ENCODE measurements at places on chromosomes 3 and 15.
A peak's percentile ranks its signal among the peaks of the same experiment; 100 is the strongest.

DNA sequence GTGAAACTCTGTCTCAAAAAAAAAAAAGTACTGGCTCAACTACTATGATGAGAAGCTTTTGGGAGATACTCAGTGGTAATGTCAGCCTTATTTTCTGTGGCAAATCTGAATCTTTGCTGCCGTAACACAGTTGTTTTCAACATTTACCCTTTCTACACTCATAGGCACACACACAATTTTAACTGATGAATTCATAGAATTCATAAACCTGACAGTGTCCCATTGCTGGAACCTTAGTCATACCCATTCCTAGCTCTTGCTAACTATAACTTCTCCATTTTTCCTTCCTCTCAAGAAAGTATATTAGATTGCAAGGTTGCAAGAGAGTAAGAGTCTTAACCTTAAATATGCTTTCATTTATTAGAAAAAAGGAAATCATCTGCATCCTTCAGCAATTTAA, 496.6 kb downstream of the FHIT start:
- peak; percentile 57 for DNase-seq

- no peak for DNase-seq
These were observed 930.6 kb upstream of the SEMA6D start for GRCh38 chr15:46786590-46787285.

GRCh38 chr3:113136071-113136470, 75.3 kb upstream of the BOC start:
- DNase-seq, result peak; percentile 68

DNA sequence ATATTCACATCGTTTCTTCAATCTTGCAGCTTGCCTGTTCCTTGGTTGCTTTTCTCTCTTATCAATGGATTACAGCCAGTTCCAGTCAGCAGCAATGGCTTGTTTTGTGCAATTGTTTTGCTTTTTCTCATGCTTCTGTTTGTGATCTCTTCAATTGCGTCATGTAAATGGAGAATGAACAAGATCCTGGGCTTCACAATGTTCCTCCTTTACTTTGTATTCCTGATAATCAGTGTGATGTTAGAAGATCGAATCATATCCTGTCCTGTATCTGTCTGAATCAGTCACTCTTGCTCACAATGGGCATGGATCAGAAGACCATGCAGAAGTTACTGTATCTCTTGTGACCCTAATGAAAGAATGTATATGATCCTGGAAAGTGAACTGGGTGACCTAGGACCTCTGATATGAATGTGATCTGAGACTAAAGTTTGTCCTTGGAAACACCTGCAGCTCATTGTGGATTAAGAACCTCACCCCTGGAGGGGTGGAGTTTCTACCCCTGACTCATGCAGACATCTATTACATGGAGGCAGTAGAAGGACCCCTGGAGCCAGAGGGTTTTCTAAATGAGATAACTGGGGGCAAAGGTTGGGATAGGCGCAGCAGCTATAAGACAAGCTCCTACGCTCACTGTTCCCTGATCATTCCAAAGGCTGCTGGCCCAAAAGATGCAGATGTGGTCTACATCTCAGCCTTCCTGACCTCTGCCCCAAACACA, 32.2 kb downstream of the SLC24A1 start:
- DNase-seq, result peak; percentile 28

DNA sequence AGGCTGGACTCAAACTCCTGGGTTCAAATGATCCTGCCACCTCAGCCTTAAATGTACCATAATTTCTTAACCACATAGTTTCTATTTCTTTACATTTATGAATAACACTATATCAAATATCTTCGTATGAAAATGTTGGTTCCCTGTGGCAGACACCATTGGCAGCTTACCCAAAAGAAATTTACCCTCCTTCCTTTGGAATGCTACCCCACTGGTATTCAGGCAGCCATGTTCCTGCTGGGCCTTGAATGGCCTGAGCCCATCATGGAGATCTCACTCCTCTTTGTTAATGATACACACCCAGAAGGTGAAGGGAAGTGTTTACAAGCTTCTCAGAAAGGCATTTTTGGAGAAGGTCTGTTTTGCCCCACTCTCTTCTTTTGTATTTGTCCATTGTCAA, 94.3 kb upstream of the RNF7 start:
- no peak for DNase-seq

GRCh38 chr15:70165716-70166284, 68.1 kb upstream of the TLE3 start:
- DNase-seq, result peak; percentile 30

DNA sequence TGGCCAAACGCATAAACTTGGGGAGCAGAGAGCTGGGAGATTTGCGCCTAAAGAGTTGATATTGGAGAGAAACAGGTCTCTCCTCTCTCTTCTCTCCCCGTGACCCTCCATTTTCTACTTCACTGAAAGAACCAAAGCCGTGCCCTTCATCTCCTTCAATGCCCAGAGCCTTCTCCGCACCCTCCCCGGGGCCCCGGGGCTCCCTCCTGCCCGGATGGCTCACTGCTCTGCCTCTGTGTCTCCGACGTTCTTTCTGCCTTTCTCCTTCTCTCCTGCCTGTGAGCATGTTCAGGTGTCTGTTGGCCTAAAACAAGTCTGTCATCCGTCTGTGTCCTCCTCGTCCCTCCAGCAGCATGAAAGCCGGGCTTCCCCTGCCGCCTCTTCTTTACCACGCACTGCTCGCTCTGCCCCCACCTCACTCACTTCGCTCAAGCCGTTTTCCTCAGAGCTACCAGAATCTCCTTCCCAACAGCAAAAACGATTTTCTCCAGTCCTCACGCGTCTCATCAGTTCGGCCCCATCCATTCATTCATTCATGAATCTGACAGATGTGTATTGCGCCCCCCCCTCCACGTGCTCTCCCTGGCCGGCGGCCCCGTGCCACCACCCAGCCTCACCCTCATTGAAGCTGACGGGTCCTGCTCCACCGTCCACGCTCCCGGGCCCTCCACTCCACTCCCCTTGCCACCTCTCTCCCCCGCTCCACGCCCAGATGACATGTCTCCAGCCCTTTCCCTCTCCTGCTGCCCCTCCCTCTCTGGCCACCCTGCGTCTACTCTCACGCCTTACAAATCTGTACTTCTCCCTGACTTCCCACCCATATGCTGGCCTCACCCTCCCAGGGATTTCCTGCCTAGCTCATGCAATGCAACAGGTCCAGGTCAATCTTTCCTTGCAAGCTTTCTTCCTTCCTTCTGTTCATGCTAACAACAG, 10.2 kb downstream of the MUC4 start:
- DNase-seq, result no peak

GRCh38 chr15:70932397-70932796, 39.8 kb downstream of the LRRC49 start:
- no peak for DNase-seq

GRCh38 chr15:74620636-74621545, 5.3 kb downstream of the CLK3 start:
- peak; percentile 85 for DNase-seq

DNA sequence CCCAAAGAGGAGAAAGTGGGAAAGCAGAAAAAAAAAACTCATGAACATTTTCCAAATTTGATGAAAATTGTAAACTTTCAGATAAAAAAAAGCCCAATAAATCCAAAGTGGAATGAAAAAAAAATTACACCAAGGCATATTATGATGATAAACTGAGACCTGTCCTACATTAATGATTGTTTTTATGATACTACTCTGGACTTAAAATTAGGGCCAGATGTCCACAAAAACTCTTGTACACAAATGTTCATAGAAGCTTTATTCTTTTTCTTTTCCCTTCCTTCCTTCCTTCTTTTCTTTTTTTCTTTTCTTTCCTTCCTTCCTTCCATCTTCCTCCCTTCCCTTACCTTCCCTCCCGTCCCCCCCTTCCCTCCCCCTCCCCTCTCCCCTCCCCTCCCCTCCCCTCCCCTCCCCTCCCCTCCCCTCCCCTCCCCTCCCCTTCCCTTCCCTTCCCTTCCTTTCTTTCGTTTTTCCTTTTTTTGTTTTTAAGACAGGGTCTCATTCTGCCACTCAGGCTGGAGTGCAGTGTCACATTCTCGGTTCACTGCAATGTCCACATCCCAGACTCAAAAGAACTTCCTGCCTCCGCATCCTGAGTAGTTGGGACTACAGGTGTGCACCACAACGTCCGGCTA, 243.9 kb downstream of the MEIS2 start:
- no peak for DNase-seq

GRCh38 chr3:188185717-188186251, 31.8 kb downstream of the LPP start:
- no peak for DNase-seq

GRCh38 chr3:148914936-148915690, 50.0 kb downstream of the CPA3 start:
- DNase-seq, result no peak

- no peak for DNase-seq
These were observed 12.5 kb downstream of the STOML1 start for GRCh38 chr15:73979636-73980035.

GRCh38 chr3:155281912-155282311, 11.6 kb downstream of the STRIT1 start:
- DNase-seq, result peak; percentile 31

DNA sequence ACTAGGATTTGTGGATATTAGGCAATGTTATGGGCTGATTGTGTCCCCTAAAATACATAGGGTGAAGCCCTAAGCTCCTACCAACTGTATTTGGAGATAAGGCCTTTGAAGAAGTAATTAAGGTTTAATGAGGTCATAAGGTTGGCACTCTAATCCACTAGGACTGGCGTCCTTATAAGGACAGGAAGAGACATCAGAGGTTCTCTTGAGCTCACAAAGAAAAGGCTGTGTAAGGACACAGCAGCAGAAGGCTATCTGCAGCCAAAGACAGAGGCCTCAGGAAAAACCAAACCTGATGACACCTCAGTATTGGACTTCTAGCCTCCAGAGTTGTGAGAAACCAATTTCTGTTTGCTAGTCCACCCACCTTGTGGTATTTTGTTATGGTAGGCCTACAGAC, 416.7 kb downstream of the ZBTB20 start:
- DNase-seq, result no peak

- DNase-seq, result no peak
These were observed 560.8 kb upstream of the RGMA start for GRCh38 chr15:93649691-93650235.

DNA sequence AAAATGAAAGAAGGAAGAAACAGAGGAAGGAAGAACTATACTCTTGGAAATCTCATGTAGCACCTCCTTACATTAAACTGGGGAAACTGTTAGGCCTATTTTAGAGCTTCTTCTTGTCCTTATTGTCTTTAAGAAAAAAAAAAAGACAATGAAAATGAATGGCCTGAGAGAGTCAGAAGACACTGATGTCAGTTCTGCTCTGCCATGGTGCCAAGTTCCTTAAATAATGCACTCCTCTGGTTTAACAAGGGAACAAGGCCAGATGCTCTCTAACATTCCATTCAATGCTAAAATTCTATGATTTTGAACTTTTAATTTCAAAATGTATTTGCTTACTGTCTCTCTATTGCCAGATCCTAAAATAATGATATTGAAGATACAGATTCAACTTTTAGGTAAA, 4.4 kb upstream of the MBNL1 start:
- peak; percentile 28 for DNase-seq

- DNase-seq, result peak; percentile 6
These were observed 13.0 kb downstream of the CERS3 start for GRCh38 chr15:100515758-100516157.

- DNase-seq, result no peak
These were observed 50.6 kb downstream of the KY start for GRCh38 chr3:134600206-134600605.

- no peak for DNase-seq
These were observed 109.0 kb downstream of the ADAMTS9 start for GRCh38 chr3:64578797-64579196.

- no peak for DNase-seq
These were observed 20.5 kb downstream of the TIGIT start for GRCh38 chr3:114314282-114314681.

- DNase-seq, result no peak
These were observed 33.8 kb upstream of the IP6K2 start for GRCh38 chr3:48750856-48751255.

GRCh38 chr3:23994244-23994569, 49.1 kb downstream of the NR1D2 start:
- no peak for DNase-seq

- no peak for DNase-seq
These were observed 275.0 kb downstream of the XXYLT1 start for GRCh38 chr3:194995922-194996321.

GRCh38 chr3:134328147-134328591, 46.1 kb downstream of the AMOTL2 start:
- peak; percentile 93 for DNase-seq

GRCh38 chr15:99441871-99442251, 123.9 kb upstream of the MEF2A start:
- DNase-seq, result no peak

GRCh38 chr3:32406486-32407408, 15.1 kb downstream of the CMTM7 start:
- DNase-seq, result no peak

- no peak for DNase-seq
These were observed 1010.0 kb downstream of the SQOR start for GRCh38 chr15:46644501-46645481.

DNA sequence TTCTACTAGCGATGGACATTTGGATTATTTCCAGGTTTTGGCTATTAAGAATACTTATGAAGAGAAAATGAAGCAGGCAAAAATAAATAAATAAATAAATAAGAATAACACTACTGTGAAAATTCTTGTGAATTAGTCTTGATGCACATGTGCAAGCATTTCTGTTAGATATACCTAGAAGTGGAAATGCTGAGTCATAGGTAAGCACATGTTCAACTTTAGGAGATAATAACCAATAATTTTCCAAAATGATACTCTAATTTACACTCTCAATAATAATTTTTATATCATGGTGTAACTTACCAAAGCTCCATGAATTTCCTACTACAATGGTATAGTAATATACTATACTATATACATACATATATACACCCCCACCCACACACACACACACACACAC, 23.4 kb downstream of the EMC4 start:
- DNase-seq, result peak; percentile 21

GRCh38 chr3:110318108-110318507, 753.5 kb upstream of the NECTIN3 start:
- DNase-seq, result peak; percentile 21

DNA sequence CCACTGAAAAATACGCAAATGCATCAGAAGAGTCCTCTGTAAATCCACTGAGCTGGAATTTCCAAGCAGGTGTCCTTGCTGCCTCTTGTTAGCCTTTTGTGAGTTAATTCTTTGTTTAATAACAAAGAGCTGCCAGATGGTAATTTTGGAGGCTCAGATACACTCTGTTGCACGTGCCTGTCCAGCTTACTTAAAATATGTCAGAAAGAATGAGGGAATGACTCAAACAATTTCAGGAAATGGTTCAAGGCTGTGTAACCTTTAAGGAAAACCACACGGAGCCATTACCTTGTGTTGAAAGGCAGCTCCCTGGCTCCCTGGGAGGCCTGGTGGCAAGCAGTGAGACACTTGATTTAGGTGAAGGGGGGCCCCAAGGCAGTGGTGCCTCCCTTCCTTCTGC, 302.2 kb upstream of the CTDSPL start:
- DNase-seq, result peak; percentile 44

- no peak for DNase-seq
These were observed 133.6 kb upstream of the MRPL3 start for GRCh38 chr3:131636266-131636775.

GRCh38 chr3:65748326-65748725, 290.4 kb downstream of the MAGI1 start:
- no peak for DNase-seq

GRCh38 chr15:97881346-97881965, 79.0 kb upstream of the ARRDC4 start:
- no peak for DNase-seq

All from GM23248 (cell line).